ENCODE measurements at places on chromosomes 11 and 22.

GRCh38 chr11:115497303-115497702 lies 6.9 kb downstream of the CADM1 start:
- H3K4me3 ChIP-seq, result no peak overlapping the region
- peaks cover 40% of the 10 kb centered on the region for H3K27me3 ChIP-seq
- H3K27ac ChIP-seq, result no peak overlapping the region
- H3K4me1 ChIP-seq, result peaks cover 49% of the 10 kb centered on the region

DNA sequence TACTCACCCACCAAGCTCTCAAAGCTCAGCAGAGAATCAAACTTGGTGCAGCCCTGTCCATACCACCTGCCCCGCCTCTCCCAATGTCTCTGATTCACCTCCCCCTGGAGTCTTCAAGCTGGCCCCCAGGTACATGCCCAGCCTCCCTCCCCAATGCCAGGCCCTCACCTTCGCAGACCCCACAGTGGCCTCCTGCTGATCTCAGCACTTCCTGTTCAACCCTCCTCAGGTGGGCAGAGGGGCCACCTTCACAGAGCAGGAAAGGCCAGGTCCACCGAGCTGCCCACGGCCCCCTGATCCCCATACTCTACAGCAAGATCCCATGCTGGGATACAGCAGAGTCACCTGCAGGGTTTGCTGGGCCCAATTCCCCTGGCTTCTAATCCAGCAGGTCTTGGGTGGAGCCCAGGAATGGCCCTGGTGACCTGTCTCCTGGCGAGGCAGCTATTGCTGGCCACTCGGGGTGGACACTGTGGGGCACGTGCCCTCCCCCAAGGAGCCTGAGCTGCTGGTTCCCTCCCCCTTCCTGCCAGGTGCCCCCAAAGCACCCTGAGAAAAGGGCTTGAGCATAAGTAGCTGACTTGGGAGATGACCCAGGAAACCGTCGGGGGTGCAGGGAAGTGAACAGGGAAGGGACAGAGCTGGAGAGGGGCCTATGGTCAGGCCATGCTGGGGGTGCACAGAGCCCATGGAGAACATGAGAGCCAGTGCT lies 150.7 kb downstream of the BRD1 start:
- H3K36me3 ChIP-seq, result no peaks in the 10 kb centered on the region
- no peaks in the 10 kb centered on the region for H3K27me3 ChIP-seq
- H3K27ac ChIP-seq, result no peak overlapping the region
- H3K4me3 ChIP-seq, result no peak overlapping the region
- H3K4me1 ChIP-seq, result no peaks in the 10 kb centered on the region

DNA sequence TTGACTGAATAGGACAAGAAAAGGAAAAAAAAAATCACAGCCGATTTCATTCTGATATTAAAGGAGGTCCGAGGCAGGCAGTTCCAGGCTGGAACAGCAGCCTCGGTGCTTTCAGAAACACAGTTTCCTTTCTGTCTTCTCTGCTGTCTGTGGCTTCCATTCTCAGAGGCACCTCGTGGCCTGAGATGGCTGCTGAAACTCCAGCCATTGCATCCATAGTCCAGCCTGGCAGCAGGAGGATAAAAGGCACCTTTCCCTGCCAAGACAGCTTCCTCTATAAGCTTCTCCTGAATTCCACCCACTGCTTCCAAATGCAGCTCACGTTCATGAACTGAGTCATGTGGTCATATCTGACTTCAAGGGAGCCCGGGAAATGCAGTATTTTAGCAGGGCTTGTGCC lies 390.5 kb downstream of the TBC1D22A start:
- no peaks in the 10 kb centered on the region for H3K36me3 ChIP-seq
- no peaks in the 10 kb centered on the region for H3K27me3 ChIP-seq
- H3K4me3 ChIP-seq, result no peak overlapping the region
- DNase-seq, result no peak
- H3K4me1 ChIP-seq, result no peaks in the 10 kb centered on the region

- no peaks in the 10 kb centered on the region for H3K27me3 ChIP-seq
- H3K4me1 ChIP-seq, result peaks cover 4% of the 10 kb centered on the region
- H3K4me3 ChIP-seq, result no peak overlapping the region
- no peaks in the 10 kb centered on the region for H3K36me3 ChIP-seq
- DNase-seq, result no peak
Observed at GRCh38 chr11:101727451-101727850, 143.6 kb upstream of the TRPC6 start.

GRCh38 chr11:83639995-83640758 lies 354.0 kb upstream of the CCDC90B start:
- H3K4me3 ChIP-seq, result no peak overlapping the region
- 0 out of 2 replicates have a peak, but pooled peaks cover 6% of the 10 kb centered on the region for H3K4me1 ChIP-seq
- DNase-seq, result no peak
- no peaks in the 10 kb centered on the region for H3K27me3 ChIP-seq
- H3K36me3 ChIP-seq, result no peaks in the 10 kb centered on the region
- no peak overlapping the region for H3K27ac ChIP-seq

GRCh38 chr11:73157101-73158010 lies 15.2 kb upstream of the FCHSD2 start:
- DNase-seq, result no peak
- H3K4me1 ChIP-seq, result peaks cover 7% of the 10 kb centered on the region
- H3K36me3 ChIP-seq, result no peaks in the 10 kb centered on the region
- H3K4me3 ChIP-seq, result no peak overlapping the region
- no peak overlapping the region for H3K27ac ChIP-seq

- no peak overlapping the region for H3K27ac ChIP-seq
- H3K4me1 ChIP-seq, result peaks cover 5% of the 10 kb centered on the region
- no peak overlapping the region for H3K4me3 ChIP-seq
- no peak for DNase-seq
- no peaks in the 10 kb centered on the region for H3K27me3 ChIP-seq
- no peaks in the 10 kb centered on the region for H3K36me3 ChIP-seq
Observed at GRCh38 chr11:78829146-78829545, 254.5 kb upstream of the NARS2 start.

- H3K27me3 ChIP-seq, result no peaks in the 10 kb centered on the region
- DNase-seq, result peak; percentile 60
- H3K4me3 ChIP-seq, result peak overlapping the region; percentile 96
- peak overlapping the region; percentile 85 for H3K27ac ChIP-seq
- H3K36me3 ChIP-seq, result peaks cover 21% of the 10 kb centered on the region
Observed at GRCh38 chr22:38316364-38317121, 690 bp downstream of the CSNK1E start.

DNA sequence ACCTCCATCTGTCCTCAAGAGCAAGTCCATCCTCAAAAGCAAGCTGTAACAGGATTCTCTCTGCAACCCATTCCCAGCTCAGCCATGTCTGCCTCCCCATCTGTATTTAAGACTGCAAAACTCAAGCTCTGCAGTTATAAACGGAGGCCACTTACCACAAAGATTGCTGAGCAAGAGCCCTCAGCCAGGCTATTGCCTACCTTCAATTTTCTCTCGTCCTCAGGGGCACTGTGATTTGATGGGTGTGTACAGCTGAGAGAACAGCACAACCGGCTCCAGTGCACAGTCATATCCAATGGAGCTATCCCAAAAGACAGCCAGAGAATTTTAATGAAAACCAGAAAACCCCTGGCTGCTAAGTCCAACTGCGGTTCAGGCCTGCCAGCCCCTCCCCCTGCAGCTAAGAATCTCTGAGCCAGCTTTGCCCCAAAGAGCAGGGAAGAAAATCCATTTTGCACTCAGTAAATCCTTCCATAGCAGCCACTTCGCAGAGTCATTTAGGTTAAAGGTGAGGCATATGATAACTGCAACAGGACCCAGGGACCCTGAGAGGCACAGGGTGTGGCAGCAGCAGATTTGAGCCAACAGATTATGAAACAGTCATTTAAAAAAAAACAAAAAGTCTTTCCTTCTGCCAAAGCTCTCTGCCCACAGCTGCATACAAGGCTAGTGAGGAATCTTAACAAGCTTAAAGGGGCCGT lies 37.6 kb downstream of the RAB30 start:
- H3K4me3 ChIP-seq, result no peak overlapping the region
- H3K27me3 ChIP-seq, result no peaks in the 10 kb centered on the region
- H3K27ac ChIP-seq, result peak overlapping the region; percentile 42
- H3K36me3 ChIP-seq, result no peaks in the 10 kb centered on the region
- peaks cover 13% of the 10 kb centered on the region for H3K4me1 ChIP-seq
- peak; percentile 31 for DNase-seq

- DNase-seq, result no peak
- no peak overlapping the region for H3K4me3 ChIP-seq
- H3K4me1 ChIP-seq, result peaks cover 9% of the 10 kb centered on the region
- H3K36me3 ChIP-seq, result no peaks in the 10 kb centered on the region
- H3K27me3 ChIP-seq, result peaks cover 43% of the 10 kb centered on the region
- no peak overlapping the region for H3K27ac ChIP-seq
Observed at GRCh38 chr11:16000065-16000464, 356.3 kb downstream of the SOX6 start.

DNA sequence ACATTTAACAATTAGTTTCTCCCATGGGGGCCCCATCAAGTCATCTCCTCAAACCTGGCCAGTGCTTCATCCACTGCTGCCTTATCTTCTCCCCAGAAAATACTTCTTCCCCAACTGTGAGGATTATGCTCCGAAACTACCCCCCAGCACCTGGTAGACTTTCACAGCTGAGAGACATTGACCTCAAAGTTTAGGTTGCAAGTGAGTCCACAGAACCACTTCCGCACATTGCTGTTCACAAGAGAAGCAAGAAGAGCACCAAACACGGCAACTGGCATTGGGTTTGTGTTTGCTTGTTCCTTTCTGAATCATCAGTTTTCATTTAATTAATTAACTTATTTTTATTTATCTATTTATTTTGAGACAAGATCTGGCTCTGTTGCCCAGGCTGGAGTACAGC lies 6.1 kb downstream of the MCHR1 start:
- H3K4me3 ChIP-seq, result peak overlapping the region; percentile 24
- H3K36me3 ChIP-seq, result no peaks in the 10 kb centered on the region
- H3K27me3 ChIP-seq, result no peaks in the 10 kb centered on the region
- DNase-seq, result no peak
- peaks cover 44% of the 10 kb centered on the region for H3K4me1 ChIP-seq
- peak overlapping the region; percentile 77 for H3K27ac ChIP-seq

- H3K4me3 ChIP-seq, result no peak overlapping the region
- H3K27me3 ChIP-seq, result no peaks in the 10 kb centered on the region
- H3K27ac ChIP-seq, result no peak overlapping the region
- no peak for DNase-seq
- no peaks in the 10 kb centered on the region for H3K4me1 ChIP-seq
Observed at GRCh38 chr11:37972691-37973090, 1374.7 kb upstream of the RAG2 start.

DNA sequence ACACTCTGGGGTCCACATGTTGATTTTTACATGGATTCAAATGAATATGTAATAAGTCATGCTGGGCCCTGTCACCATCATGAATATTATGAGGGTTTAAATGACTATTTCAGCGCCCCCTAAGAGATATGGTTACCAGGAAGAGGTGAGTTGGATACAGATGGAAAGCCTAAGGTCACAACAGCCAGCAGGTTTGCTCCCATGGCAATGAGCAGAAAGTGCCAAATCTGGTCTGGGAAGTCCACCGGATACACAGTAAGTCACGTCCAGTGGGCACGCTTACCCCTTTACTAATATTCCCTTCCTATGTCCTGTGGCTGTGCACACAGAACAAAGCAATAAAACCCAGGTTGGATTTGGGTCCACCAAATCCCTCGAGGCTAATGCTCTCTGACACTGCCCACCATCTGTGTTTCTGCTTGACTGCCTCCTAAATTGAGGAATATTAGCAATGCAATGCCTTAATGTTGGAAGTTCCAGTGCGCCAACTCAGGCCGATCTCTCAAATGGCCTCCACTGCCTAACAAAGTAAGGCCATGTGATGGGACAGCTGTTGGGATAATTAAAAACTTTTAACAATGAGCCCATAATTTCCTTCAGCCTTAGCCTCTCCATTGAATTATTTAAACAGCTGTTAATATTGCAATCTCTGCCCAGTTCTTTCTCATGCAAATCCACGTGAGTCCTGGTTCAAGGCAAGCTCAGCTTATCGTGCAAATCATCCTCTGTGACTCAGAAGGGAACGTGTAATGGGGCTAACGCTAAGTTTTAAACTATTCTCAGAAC lies 97.6 kb downstream of the SLC1A2 start:
- no peaks in the 10 kb centered on the region for H3K27me3 ChIP-seq
- peaks cover 20% of the 10 kb centered on the region for H3K4me1 ChIP-seq
- H3K4me3 ChIP-seq, result no peak overlapping the region
- no peak for DNase-seq
- no peak overlapping the region for H3K27ac ChIP-seq
- H3K36me3 ChIP-seq, result no peaks in the 10 kb centered on the region

DNA sequence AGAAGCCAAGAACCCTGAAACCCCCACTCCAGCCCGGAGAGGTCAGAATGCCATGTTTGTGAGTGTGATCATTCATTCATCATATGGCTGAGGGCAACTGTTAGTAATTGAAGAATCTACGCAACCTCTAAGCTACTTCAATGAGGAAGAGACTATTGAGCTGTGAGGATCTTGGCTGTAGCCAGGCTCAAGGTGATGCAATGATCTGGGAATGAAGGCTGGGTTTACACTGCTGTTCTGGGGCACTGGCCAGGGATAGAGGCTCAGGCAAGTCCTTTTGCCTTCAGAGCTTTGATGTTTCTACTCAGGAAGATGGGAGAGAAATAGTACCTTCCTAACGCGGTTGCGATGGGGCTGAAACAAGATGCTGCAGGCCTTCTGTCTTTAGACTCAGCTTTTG lies 12.9 kb downstream of the CRYBB2 start:
- DNase-seq, result no peak
- no peak overlapping the region for H3K4me3 ChIP-seq
- no peaks in the 10 kb centered on the region for H3K4me1 ChIP-seq

- no peak overlapping the region for H3K4me3 ChIP-seq
- H3K4me1 ChIP-seq, result no peaks in the 10 kb centered on the region
- no peaks in the 10 kb centered on the region for H3K27me3 ChIP-seq
- no peak overlapping the region for H3K27ac ChIP-seq
Observed at GRCh38 chr11:60348116-60348515, 21.1 kb downstream of the MS4A6E start.

DNA sequence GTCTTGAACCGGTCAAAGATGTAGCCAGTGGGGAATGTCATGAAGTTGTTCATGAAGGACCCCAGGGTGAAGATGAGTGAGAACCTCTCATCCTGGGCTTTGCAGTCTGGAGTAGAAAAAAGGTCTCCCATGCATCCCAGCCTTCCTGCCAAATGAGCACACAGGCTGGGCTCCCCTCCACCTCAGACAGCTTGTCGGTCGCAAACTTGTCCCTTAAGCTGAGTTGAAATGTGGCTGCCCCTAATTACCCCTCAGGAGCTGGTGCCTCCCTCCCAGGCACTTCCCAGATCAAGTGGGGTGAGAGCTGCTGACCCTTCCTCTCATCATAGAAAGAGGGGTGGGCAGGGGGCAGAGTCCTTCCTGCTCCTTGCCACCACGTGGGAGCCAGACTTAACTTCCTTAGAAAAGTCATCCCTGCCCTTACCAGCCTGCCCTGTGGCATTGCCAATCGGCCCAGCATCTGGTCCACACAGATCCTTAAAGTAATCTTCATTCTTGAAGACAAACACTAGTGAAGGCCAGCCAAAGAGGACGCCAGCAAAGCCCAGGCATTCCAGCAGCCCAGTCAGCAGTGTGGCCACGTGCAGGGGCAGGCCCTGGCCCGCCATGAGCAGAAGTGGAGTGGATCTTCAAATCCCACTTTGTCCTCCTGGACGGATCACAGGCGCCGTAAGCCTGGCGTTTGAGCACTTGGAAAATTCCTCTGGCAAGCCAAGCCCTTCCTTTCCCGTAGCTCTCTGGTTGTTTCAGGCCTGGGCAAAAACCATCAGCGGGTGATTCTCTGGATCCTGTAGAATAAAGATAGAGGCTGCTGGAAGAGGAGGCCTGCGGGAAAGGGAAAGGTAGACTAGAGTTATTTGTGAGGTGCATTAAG lies 1.1 kb downstream of the SLC43A3 start:
- H3K4me1 ChIP-seq, result peaks cover 15% of the 10 kb centered on the region
- peaks cover 13% of the 10 kb centered on the region for H3K27me3 ChIP-seq
- H3K27ac ChIP-seq, result no peak overlapping the region
- no peaks in the 10 kb centered on the region for H3K36me3 ChIP-seq
- no peak for DNase-seq

- H3K27me3 ChIP-seq, result no peaks in the 10 kb centered on the region
- DNase-seq, result no peak
Observed at GRCh38 chr11:110801328-110801727, 89.1 kb upstream of the ARHGAP20 start.
